ENCODE measurements at places on chromosomes 5 and 9. TPM values are rescaled to one million over a fixed set of nuclear protein-coding genes. Genes with fewer than 3 reads are reported as not detected.

- H3K27me3 ChIP-seq, result no peaks in the 10 kb centered on the region
- no peak for DNase-seq
- H3K36me3 ChIP-seq, result no peaks in the 10 kb centered on the region
These were observed 26.4 kb downstream of the FBXL7 start for GRCh38 chr5:15526413-15526812.

DNA sequence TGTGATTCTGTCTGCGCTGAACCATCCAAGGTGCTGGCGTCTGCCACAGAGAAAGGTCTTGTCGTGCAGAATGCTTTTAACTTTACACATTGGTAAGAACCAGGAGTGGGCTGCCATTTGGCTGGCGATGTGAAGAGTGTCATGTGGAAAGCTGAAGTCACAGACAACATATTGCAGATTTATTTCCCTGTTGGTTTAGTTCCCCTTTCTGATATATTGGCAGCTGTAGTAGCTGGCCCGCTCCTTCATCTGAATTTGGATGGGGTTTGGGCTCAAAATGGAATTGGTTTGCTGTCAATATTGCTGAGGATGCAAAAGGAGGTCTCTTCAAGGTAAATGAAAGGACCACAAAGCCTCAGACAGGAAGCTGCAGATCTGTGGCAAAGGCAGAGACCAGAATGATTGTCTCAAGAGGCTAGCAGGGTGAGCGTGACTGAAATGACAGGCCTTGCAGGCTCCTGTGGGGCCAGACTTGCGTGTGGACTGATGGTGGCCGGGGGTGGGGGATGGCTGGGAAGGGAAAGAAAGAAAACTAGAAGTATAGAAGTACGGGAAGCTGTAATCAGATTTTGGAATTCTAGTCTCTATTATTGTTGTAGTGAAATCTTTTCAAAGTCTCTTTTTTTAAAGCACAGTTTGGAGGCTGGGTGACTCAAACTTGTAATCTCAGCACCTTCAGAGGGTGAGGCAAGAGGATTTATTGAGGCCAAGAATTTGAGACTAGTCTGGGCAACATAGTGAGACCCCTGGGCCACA, 25.1 kb upstream of the CD180 start:
- H3K36me3 ChIP-seq, result peaks cover 30% of the 10 kb centered on the region
- H3K4me1 ChIP-seq, result peaks cover 65% of the 10 kb centered on the region
- peak overlapping the region; percentile 95 for H3K27ac ChIP-seq
- DNase-seq, result peak; percentile 82
- H3K4me3 ChIP-seq, result peak overlapping the region; percentile 46

DNA sequence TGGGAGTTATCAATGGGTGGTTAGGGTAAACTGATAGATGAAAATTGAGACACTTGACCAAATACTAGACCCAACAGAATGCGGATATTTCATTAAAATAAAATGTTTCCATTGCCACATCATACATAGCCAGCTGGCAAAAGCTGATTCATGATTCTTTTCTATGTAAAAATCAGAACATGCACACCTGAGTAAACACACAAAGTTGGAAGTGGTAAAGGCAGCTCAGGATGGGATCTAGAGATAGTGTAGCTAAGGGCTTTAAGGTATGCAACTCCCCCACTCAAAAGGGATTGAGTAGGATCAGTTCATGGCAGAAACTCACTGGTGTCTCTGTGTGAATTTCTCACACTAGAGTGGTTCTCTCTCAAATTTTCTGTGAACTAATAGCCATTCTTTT, 541.1 kb upstream of the GRAMD2B start:
- H3K4me3 ChIP-seq, result no peak overlapping the region
- DNase-seq, result no peak

DNA sequence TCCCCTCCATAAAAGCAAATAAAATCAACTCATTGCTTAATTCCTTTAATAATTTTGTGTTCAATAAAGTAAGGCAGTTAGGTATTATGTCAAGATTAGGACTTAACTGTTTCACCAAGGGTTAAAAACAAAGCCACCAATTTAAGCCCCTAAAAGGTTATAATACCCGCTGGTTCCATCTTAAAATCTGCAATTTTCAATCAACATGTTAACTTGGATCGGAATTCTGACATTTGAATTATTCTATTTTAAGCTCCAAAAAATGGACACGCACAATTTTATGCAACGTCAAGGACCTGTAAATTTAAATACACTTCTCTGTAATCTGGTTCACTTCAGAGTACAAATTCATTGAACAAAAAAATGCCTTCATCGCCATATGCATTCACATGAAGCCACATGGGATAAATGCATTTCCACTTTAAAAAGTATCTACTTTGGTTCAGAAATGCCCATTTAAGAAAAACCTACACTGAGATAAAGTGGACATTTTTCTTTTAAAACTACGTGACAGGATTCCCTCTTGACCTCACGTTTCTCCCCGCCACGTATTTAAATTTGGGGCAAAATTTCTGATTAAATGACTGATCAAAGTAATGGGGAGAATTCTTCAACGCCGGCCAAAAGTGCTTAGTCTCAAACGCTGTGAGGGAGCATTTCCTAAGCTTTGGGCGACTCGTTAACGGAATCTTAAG, 721 bp downstream of the GIN1 start:
- H3K36me3 ChIP-seq, result peaks cover 24% of the 10 kb centered on the region
- H3K4me1 ChIP-seq, result peaks cover 52% of the 10 kb centered on the region
- DNase-seq, result no peak
- no peaks in the 10 kb centered on the region for H3K27me3 ChIP-seq
- H3K27ac ChIP-seq, result peak overlapping the region; percentile 99

DNA sequence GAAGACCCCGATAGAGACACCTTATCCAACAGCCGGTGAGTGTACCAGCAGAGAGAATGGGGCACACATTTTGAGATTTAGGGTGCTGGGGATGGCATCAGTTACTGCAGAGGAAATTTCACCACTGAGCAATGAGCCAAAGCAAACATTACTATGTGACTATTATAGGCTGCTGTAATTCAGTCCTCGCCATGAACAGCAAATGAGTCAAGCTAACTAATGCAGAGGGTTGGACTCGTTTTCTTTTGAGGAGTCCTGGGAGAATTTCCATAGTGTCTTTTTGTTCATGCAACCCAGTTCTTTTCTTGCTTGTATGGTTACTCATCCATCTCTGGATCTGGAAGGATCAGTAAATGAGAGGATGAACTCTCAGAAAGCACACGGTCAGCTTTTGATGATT, 323.8 kb downstream of the PSAT1 start:
- no peak for DNase-seq
- H3K4me3 ChIP-seq, result no peak overlapping the region
- H3K27me3 ChIP-seq, result no peaks in the 10 kb centered on the region
- H3K4me1 ChIP-seq, result no peaks in the 10 kb centered on the region

GRCh38 chr9:92406477-92406876, 2.1 kb upstream of the OGN start:
- H3K36me3 ChIP-seq, result no peaks in the 10 kb centered on the region
- H3K4me3 ChIP-seq, result peak overlapping the region; percentile 25
- DNase-seq, result peak; percentile 51
- peaks cover 24% of the 10 kb centered on the region for H3K4me1 ChIP-seq
- H3K27me3 ChIP-seq, result no peaks in the 10 kb centered on the region

GRCh38 chr5:58985311-58985710, 402.4 kb downstream of the RAB3C start:
- H3K4me1 ChIP-seq, result peaks cover 2% of the 10 kb centered on the region
- DNase-seq, result no peak
- H3K27ac ChIP-seq, result no peak overlapping the region
- no peak overlapping the region for H3K4me3 ChIP-seq
- H3K27me3 ChIP-seq, result no peaks in the 10 kb centered on the region
- peaks cover 76% of the 10 kb centered on the region for H3K36me3 ChIP-seq

DNA sequence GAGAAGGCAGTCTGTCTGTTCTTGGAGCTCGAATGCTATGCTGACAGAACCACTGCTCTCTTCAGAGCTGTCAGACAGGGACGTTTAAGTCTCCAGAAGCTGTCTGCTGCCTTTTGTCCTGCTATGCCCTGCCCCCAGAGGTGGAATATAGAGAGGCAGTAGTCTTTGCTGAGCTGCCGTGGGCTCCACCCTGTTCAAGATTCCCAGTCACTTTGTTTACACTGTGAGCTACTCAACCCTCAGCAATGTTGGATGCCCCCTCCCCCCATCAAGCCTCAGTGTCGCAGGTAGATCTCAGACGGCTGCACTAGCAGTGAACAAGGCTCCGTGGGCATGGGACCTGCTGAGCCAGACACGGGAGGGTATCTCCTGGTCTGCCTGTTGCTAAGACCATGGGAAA, 344.2 kb downstream of the TMEM161B start:
- no peak overlapping the region for H3K27ac ChIP-seq
- no peak for DNase-seq
- no peaks in the 10 kb centered on the region for H3K36me3 ChIP-seq
- H3K27me3 ChIP-seq, result no peaks in the 10 kb centered on the region

DNA sequence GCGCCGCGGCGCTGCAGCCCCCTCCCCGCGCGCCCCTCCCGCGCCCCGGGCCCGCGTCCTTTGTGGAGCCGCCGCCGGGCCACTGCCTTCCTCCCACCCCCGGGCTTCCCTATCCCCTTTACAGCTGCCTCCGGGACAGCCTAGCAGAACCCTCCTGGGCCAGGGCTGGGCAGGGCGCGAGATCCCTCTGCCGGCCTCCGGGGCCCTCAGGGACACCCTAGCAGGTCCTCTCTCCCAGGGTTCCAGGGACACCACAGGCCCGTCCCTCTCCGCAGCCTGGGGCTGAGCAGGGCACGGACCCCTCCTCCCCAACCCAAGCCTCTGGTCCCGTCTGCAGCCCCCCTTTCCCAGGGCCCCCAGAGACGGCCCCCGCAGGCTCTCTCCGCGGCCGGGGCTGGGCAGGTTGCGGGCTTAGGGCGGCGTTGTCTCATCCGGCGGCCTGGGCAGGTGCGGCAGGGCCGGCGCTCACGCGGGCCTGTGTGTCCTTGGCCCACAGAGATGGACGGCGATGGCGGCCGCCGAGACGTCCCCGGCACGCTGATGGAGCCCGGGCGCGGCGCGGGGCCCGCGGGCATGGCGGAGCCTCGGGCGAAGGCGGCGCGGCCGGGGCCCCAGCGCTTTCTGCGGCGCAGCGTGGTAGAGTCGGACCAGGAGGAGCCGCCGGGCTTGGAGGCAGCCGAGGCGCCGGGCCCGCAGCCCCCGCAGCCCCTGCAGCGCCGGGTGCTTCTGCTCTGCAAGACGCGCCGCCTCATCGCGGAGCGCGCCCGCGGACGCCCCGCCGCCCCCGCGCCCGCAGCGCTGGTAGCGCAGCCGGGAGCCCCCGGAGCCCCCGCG, 710 bp downstream of the WNK2 start:
- DNase-seq, result no peak
- H3K27ac ChIP-seq, result no peak overlapping the region
- H3K4me3 ChIP-seq, result peak overlapping the region; percentile 59
- H3K4me1 ChIP-seq, result peaks cover 8% of the 10 kb centered on the region
- peaks cover 53% of the 10 kb centered on the region for H3K27me3 ChIP-seq
- no peaks in the 10 kb centered on the region for H3K36me3 ChIP-seq

Gene CDX1
- not detected for total RNA-seq

Gene CENPH
- 44.1 TPM for total RNA-seq

Gene F12
- total RNA-seq, result 1.6 TPM
